ENCODE measurements at places on chromosomes 12 and 14.

GRCh38 chr14:90678420-90678819, 137.8 kb downstream of the TTC7B start:
- peak; percentile 67 for DNase-seq

GRCh38 chr14:69547701-69548348, 26.8 kb downstream of the CCDC177 start:
- DNase-seq, result no peak

DNA sequence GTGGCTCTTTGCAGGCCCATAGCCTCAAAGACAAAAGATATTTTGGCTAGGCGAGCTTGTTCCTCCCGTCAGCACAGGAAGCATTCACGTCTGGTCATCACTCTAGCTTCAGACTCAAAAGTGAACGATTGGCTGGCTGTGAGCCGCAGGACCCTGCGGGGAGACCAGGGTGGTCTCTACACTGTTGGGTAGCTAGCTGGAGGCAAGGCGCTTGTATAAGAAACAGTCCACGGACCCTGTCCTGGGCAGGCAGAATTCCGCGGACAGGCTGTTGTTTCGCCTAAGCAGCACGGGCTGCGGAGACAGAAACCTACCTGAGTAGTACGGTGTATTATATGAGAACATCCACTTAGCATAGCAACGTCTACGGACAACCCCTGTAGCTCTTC, 29.6 kb downstream of the WBP11 start:
- no peak for DNase-seq

GRCh38 chr12:32264961-32265360, 134.4 kb upstream of the FGD4 start:
- DNase-seq, result no peak

- DNase-seq, result no peak
These were observed 30.8 kb upstream of the G2E3 start for GRCh38 chr14:30528119-30528518.

GRCh38 chr14:73466861-73467260, 8.5 kb upstream of the NUMB start:
- no peak for DNase-seq

All from bronchial epithelial cell (primary cell).